Muscle of leg (tissue), 16 donors: ENCODE measurements at places on chromosomes 1 and 21. TPM values are rescaled to one million over a fixed set of nuclear protein-coding genes. Genes with fewer than 3 reads are reported as not detected.

The LYPD8 gene
- total RNA-seq, result not detected

The LCE2A gene
- not detected for total RNA-seq

The VAV3 gene
- 4.1 TPM for total RNA-seq

The CD48 gene
- 1.2 TPM for total RNA-seq

The IL20 gene
- total RNA-seq, result not detected

The MAP3K21 gene
- total RNA-seq, result 0.18 TPM

The C1orf94 gene
- not detected for total RNA-seq

The GLIS1 gene
- not detected for total RNA-seq

The RORC gene
- total RNA-seq, result 8.6 TPM

GRCh38 chr1:88791192-88791591, 100.2 kb downstream of the GTF2B start:
- H3K27ac ChIP-seq, result no peak overlapping the region
- no peak for DNase-seq
- no peaks in the 10 kb centered on the region for H3K4me1 ChIP-seq
- no peak overlapping the region for H3K4me3 ChIP-seq
- H3K36me3 ChIP-seq, result peaks cover 16% of the 10 kb centered on the region
- no peaks in the 10 kb centered on the region for H3K27me3 ChIP-seq

DNA sequence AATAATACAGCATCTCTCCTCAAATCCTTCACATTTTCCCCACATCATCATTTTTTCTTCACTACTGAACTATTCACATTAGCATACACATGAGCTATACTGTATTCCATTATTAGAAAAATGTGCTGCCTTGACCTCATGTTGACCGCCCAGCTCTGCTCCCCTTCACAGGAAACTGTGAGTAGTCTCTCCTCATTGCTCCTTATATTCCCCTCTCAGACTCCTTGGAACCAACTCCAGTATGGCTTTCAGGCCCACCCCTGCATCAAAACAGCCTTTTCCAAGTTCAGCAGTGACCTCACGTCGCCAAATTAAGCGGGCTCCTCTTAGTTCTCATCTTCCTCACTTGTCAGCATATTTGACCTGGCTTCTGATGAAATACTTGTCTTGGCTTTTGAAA, 59.2 kb upstream of the SPAG17 start:
- H3K36me3 ChIP-seq, result no peaks in the 10 kb centered on the region
- peaks cover 3% of the 10 kb centered on the region for H3K4me1 ChIP-seq
- no peak overlapping the region for H3K27ac ChIP-seq
- H3K27me3 ChIP-seq, result no peaks in the 10 kb centered on the region

- DNase-seq, result no peak
- peaks cover 18% of the 10 kb centered on the region for H3K36me3 ChIP-seq
- no peaks in the 10 kb centered on the region for H3K4me1 ChIP-seq
- H3K27ac ChIP-seq, result no peak overlapping the region
These were observed 44.8 kb downstream of the SRSF11 start for GRCh38 chr1:70265946-70266345.

DNA sequence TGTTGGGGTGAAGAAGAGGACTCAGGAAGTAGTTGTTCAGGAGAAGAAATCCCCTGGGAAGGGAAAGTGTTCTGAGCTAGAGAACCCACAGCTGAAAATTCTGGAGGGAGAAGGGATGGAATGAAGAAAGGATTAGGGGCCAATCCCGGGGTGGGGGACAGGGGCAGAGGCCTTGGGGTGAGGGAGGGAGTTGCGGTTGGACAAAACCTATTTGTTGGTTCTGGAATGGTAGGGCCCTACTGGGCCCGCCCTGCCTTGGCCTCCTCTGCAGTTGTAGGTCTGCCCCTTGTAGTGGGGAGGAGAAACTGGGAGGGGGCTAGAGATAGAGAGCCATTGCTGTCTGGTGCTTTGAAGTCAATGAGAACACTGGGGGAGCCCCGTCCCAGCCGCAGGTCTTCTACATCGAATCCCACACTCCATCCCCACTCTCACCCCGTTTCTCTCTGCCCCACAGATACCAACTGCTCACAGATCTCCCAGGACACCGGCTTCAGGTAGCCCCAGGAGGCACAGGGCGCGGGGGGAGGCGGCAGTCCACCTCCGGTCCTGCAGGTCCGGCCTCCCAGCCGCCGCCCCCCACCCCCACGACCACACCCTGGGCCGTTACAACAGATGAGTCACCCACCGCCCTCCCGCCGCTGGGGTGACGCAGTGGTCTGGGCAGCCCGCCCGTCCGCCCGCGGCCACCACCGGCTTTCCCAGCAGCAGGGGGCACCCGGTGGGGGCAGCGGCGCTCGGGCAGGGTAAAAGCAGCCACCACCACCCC, 1.1 kb downstream of the TAGLN2 start:
- DNase-seq, result peak; percentile 89
- H3K4me3 ChIP-seq, result peak overlapping the region; percentile 97
- H3K36me3 ChIP-seq, result peaks cover 24% of the 10 kb centered on the region
- H3K27ac ChIP-seq, result peak overlapping the region; percentile 95
- H3K27me3 ChIP-seq, result no peaks in the 10 kb centered on the region

DNA sequence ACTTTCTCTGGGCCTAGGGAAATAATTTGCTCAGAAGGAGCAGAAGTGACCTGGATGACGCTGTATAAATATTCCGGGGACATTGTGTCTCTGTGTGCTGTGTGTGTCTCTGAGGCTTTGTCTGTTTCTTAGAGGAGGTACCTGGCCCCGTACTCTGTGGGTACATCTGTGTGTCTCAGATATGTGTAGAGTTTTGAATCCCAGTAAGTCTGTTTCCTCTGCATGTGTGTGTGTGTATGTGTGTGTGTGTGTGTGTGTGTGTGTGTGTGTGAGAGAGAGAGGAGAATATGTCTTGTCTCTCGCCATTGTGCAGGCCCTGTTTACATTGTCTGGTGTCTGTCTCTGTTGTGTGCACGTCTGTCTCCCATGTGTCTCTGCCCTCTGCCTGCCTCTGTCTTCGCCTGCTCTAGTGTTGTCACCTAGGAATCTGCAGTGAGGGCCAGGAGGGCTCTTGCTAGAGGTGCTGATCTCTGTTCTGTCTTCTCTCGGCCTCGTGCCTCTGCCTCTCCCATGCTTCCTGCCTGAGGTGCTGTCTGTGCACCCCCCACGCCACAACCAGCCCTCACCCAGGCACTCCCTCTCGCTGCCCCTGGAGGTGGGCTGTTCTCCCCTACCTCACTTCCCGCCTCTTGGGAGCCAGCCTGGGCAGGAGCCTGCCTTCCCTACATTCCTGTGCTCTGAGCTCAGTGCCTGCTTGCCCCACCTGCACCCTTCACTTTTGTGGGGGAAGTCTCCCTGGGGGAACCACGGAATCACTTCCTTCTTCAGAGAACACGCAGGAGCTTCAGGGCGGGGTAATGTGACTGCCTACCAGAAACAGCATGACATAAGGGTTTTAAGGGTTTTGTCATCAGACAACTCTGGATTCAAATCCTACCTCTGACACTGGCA, 5.9 kb downstream of the MAP7D1 start:
- H3K36me3 ChIP-seq, result peaks cover 36% of the 10 kb centered on the region
- no peaks in the 10 kb centered on the region for H3K27me3 ChIP-seq
- peak overlapping the region; percentile 91 for H3K27ac ChIP-seq
- peak; percentile 50 for DNase-seq
- H3K4me1 ChIP-seq, result peaks cover 52% of the 10 kb centered on the region

DNA sequence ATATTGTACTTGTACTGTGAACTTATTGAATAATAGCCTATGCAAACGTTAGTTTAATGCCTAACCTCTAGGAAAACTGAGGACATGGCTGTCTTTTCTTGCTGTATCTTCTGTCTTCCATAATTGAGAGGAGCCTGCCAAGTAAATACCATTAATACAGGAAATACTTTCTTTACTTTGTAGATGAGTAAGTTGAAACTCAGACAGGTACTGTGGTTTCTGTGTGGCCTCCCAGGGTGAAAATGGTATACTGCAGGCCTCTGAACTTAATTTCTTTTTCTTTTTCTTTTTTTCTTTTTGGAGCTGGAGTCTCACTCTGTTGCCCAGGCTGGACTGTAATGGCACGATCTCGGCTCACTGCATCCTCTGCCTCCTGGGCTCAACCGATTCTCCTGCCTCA, 208.8 kb upstream of the ADGRL4 start:
- no peaks in the 10 kb centered on the region for H3K4me1 ChIP-seq
- no peaks in the 10 kb centered on the region for H3K36me3 ChIP-seq
- H3K4me3 ChIP-seq, result no peak overlapping the region
- H3K27ac ChIP-seq, result no peak overlapping the region

GRCh38 chr1:71049951-71050598, 2.5 kb upstream of the PTGER3 start:
- H3K27ac ChIP-seq, result no peak overlapping the region
- no peaks in the 10 kb centered on the region for H3K36me3 ChIP-seq
- H3K4me1 ChIP-seq, result peaks cover 15% of the 10 kb centered on the region

DNA sequence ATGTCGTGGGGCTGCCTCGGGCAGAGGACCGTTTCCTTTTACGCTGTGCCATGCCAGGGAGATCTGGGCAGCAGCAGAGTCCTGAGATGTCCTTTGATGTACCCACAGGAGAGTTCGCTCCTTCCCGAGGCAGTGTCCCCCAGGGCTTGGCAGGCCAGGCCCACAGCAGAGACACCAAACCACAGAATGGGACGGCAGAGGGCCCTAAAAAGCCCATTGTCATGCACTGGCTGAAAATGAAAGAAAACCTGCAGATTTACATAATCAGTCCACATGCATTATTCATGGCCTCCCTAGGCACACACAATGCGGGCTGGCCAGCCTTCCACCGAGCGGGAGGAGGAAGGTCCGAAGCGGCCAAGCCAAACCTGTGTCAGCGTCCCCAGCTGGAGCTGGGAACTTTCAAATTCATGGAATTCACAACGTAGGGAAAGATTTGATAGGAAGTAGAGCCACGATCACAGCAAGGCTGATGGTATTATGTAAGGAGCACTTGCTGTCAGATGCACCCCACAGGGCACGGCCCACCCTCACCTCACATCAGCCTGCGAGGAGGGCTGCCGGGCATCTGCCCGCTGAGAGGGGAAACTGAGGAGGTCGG, 25.3 kb upstream of the EFHD2 start:
- no peak overlapping the region for H3K4me3 ChIP-seq
- H3K36me3 ChIP-seq, result no peaks in the 10 kb centered on the region

- H3K27me3 ChIP-seq, result peaks cover 17% of the 10 kb centered on the region
- H3K4me1 ChIP-seq, result peaks cover 10% of the 10 kb centered on the region
- H3K36me3 ChIP-seq, result no peaks in the 10 kb centered on the region
- no peak overlapping the region for H3K27ac ChIP-seq
These were observed 28.7 kb downstream of the CDK18 start for GRCh38 chr1:205532996-205533735.

DNA sequence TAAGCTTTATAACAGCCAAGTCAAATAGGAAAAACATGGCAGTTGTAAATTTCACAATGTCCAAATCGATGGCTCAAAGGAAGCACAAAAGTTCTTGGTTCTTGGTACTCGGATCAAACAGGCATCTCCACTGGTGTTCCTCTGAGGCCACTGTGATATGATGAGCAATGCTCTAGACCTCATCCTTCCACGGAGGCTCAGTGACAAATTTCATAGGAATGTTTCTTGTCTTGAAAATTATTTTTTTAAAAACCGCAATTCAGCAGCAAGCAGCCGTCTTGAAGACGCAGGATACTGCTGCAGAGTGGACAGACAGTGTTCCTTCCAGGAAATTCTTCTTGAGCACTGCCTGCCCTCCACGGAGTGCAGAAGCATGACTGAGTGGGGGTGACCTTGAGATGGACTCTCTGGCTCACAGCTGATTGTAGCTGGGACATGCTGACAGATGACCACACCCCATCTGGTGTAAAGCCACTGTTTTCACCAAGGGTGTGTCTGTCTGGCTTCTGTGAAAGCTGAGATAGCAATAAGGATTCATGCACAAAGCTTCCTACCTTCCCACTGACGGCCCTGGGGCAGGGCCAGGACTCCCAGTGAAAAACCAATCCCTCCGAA, 61.9 kb downstream of the TIAM1 start:
- no peaks in the 10 kb centered on the region for H3K27me3 ChIP-seq
- DNase-seq, result peak; percentile 24
- no peak overlapping the region for H3K4me3 ChIP-seq

- no peaks in the 10 kb centered on the region for H3K36me3 ChIP-seq
- peaks cover 21% of the 10 kb centered on the region for H3K27me3 ChIP-seq
- DNase-seq, result no peak
- no peak overlapping the region for H3K27ac ChIP-seq
- H3K4me3 ChIP-seq, result no peak overlapping the region
- peaks cover 43% of the 10 kb centered on the region for H3K4me1 ChIP-seq
These were observed 2.3 kb downstream of the LMOD1 start for GRCh38 chr1:201944002-201944401.

DNA sequence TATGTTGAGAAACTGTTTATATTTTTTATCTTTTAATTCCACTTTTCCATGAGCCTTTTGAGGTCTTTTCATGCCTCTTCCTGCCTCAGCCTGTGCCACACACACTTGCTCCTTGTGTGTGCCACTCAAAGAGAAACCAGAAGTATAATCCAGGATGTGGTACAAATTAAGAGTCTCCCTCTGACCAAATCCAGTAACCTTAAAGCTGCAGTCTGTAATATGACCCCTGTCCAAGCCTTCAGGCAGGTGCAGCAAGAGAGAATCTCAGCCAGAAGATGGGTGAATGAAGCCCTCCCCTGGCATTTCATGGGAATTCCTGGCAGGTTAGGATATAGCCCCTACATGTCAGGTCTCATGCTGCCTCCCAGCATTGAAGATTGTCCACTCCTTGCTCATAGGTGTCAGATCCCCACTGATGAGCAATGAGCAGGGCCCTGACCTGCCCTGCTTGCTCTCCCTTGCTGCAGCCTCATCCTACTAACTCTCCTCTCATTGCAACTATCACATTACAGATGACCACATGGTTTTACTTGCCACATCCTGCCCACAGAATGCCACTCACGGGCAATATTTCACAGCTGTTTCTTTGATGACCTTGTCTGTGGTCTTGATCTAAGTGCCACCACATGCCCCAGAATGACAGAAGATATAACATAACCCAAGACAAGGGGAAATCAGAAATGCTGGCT, 169.3 kb downstream of the SEC16B start:
- H3K4me1 ChIP-seq, result no peaks in the 10 kb centered on the region
- H3K27ac ChIP-seq, result no peak overlapping the region
- DNase-seq, result peak; percentile 13
- no peaks in the 10 kb centered on the region for H3K27me3 ChIP-seq
- H3K36me3 ChIP-seq, result no peaks in the 10 kb centered on the region

GRCh38 chr1:175209493-175209921, 16.9 kb upstream of the KIAA0040 start:
- no peaks in the 10 kb centered on the region for H3K27me3 ChIP-seq
- H3K27ac ChIP-seq, result no peak overlapping the region
- DNase-seq, result no peak
- H3K4me1 ChIP-seq, result peaks cover 7% of the 10 kb centered on the region
